ENCODE measurements at places on chromosomes 1 and 21. TPM values are rescaled to one million over a fixed set of nuclear protein-coding genes. Genes with fewer than 3 reads are reported as not detected.

Gene MCOLN2
- polyA plus RNA-seq = 0.12 TPM

Gene CD84
- polyA plus RNA-seq = 0.71 TPM

Gene SGIP1
- 1.5 TPM for polyA plus RNA-seq

Gene FAM163A
- polyA plus RNA-seq = 0.37 TPM

Gene TTC24
- 0.38 TPM for polyA plus RNA-seq

Gene RRAGC
- polyA plus RNA-seq = 23.5 TPM

Gene GRIK3
- polyA plus RNA-seq = 1.0 TPM

Gene TRAF3IP3
- 17.7 TPM for polyA plus RNA-seq

Gene EPHA8
- polyA plus RNA-seq = 0.08 TPM

Gene CPLANE2
- 1.4 TPM for polyA plus RNA-seq

Gene TEX38
- polyA plus RNA-seq = not detected

Gene RCSD1
- polyA plus RNA-seq = 47.4 TPM

GRCh38 chr1:202134645-202135172, 9.8 kb downstream of the ARL8A start:
- no peak for DNase-seq

- peak; percentile 39 for DNase-seq
Measured at GRCh38 chr1:72649991-72650390, 367.7 kb upstream of the NEGR1 start.

- DNase-seq = no peak
Measured at GRCh38 chr1:208631506-208631905, 387.3 kb upstream of the PLXNA2 start.

- no peak for DNase-seq
Measured at GRCh38 chr1:30427545-30427944, 295.8 kb downstream of the MATN1 start.

GRCh38 chr1:174815474-174815908, 184.3 kb upstream of the CACYBP start:
- DNase-seq = no peak

- no peak for DNase-seq
Measured at GRCh38 chr21:25887166-25887565, 152.4 kb downstream of the GABPA start.

DNA sequence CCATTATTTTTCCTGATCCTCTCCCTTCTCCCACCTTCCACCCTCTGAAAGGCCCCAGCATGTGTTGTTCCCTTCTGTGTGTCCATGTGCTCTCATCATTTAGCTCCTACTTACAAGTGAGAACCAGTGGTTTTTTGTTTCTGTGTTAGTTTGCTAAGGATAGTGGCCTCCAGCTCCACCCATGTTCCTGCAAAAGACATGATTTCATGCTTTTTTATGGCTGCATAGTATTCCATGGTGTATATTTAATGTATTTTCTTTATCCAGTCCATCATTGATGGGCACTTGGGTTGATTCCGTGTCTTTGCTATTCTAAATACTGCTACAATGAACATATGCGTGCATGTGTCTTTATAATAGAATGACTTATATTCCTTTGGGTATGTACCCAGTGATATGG, 89.4 kb upstream of the C1orf174 start:
- no peak for DNase-seq

DNA sequence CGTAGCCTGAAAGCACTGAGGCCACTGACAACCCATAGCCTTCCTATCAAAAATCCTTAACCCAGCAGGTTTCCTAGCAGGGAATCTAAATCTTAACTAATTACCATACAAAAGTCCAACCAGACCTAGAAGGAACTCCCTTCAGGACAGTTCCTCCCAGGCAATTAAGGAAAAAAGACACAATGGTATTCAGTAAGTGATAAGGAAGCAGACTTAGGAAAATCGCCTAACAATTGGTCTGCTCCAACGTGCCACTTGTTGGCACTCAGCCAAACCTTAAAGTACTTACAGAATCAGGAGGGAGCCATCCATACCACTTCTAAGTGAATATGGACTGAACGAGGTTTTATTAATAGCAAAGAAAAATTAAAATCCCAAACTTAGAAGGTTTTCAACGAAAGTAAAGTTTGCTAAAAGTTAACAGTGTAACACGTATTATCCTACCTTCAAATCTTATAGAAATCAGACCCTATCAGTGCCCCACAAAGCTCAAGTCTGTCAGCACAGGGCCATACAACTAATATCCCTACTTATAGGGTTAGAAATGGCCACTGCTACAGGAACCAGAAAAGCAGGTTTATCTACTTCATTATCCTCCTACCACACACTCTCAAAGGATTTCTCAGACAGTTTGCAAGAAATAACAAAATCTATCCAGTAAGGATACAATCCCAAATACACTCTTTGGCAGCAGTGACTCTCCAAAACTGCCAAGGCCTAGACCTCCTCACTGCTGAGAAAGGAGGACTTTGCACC, 29.0 kb downstream of the SPATA6 start:
- no peak for DNase-seq

GRCh38 chr1:99591886-99592285, 54.0 kb upstream of the PALMD start:
- no peak for DNase-seq

DNA sequence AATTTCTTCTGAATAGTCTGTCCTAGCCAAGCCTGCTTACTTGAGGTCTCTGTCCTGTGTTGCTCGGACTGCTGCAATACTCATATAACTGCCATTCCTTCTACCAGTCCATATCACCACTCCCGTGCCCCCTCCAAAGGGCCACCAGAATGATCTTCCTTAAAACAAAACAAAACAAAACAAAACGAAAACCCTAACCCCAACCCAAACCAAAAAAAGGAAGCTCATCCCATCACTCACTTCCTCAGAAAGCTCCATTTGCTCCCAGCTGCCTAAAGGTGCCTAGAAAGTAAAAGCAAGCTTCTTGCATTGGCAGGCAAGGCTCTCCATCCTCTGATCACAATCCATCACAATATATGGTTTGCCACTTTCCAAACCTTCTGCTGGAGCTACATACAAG, 20.3 kb downstream of the USP24 start:
- DNase-seq = no peak

- no peak for DNase-seq
Measured at GRCh38 chr1:55986003-55986402, 593.4 kb downstream of the PLPP3 start.

DNA sequence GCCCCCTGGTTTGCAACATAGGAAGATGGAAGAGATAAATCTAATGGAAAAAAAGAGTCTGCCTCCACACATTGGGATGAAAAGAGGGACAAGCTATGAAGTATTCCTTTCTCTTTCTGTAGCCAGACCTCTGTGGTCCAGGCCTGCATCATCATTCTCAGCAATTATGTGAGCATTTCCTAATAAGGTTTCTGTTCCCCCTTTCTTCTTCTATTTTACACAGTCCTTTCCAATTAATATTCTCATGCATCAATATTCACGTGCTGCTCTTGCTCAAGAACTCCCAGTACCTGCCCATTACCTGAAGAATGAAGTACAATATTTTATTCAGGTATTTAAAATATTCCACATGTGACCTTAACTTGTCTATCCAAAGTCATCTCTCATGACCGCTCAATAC, 8.2 kb upstream of the SLC30A1 start:
- no peak for DNase-seq

DNA sequence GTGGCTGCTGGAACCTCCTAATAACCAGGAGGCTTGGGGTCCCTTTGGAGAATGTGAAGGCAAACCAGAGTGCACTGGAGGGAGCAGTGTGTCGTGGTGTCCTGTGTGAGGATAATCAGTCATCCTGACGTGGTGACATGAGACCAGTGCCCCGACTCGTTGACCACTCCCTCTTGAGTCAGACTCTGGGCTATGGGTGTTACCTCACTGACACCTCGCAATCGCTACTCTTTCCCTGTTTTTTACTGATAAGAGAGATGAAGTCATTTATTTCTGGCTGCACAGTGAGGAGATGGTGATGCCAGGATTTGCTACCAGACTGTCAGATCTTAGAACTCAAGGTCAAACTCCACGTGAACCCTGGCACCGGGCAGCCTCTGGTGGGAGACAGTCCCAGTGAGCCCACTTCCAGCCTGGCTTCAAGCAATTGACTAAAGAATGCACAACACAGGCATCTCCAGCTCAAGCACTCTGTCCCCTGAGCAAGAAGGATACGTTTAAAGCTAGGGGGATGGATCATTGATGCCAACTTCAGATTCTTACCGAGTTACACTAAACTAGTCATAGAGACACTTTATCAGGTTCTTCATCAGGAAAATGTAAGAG, 30.3 kb downstream of the UBASH3A start:
- no peak for DNase-seq
